ENCODE measurements at places on chromosomes 16 and 17.

DNA sequence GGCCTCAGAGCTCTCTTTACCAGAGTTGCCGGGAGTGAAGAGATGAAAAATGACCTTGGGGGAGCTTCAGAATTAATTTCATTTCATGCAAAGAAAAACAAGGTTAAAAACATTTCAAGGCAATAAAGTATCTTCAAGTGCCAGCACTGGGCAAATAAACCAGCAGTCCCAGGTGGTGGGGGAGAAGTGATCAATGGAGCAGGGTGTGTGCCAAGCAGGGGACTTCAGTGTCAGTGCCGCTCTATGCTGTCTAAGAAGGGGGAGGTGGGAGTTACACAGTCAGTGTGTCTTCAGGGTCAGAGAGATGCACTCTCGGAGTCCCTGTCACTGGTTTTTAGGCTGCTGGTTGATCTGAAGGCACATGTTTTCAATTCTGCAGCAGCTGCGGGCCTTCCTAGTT, 57.2 kb upstream of the MGAT5B start:
- no peak for DNase-seq

DNA sequence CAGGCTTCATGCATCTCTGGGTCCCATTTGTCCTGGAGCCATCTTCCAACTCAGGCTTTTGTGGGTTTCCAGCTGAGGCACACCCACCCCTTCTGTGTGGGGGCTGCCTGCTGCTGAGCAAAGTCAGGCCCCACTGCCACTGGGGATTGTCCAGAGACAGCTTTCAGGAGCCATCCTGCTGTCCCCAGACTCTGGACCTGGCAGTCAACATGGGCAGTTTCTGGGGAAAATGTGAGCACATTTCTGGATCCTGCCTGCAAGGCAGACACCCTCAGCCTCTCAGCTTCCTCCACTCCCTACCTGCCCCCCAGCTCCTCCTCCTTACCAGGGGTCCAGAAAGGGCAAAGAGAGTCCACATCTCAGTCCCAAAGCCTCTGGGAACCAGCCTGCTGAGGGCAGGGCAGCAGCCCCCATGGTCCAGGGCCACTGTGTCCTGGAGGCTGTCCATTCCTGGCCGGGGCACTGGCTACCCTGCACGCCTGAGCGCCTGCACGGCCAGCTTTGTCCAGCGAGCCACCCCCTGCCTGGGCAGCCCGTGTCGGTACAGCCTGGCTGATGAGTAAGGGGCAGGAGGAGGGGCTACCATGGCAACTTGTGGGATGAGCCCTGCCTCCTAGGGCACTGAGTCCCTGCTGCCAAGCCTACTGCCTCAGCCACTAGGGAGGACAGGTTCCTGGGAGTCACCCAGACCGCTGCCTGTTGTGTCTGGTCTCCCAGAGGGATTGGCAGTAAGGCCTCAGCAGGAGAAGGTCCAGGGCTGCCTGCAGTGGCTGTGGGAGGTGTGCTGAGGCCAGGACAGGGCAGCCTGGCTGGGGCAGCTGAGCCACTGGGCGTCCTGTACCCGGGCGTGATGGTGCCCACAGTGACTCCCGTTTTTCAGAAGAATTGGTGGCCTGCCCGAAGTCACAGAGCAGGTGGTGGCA, at the start of gene SLC47A2:
TSS of gene SLC47A2 (minus strand) at position 477 of the 923 bp plus-strand sequence. CDS start at position 448, 29 bp downstream.
- no peak for DNase-seq

GRCh38 chr17:3826191-3826590, 19.9 kb downstream of the NCBP3 start:
- no peak for DNase-seq

GRCh38 chr16:31700200-31700529, 172.5 kb downstream of the AHSP start:
- no peak for DNase-seq

GRCh38 chr17:77315551-77316190, 174.9 kb downstream of the SEC14L1 start:
- DNase-seq, result no peak

DNA sequence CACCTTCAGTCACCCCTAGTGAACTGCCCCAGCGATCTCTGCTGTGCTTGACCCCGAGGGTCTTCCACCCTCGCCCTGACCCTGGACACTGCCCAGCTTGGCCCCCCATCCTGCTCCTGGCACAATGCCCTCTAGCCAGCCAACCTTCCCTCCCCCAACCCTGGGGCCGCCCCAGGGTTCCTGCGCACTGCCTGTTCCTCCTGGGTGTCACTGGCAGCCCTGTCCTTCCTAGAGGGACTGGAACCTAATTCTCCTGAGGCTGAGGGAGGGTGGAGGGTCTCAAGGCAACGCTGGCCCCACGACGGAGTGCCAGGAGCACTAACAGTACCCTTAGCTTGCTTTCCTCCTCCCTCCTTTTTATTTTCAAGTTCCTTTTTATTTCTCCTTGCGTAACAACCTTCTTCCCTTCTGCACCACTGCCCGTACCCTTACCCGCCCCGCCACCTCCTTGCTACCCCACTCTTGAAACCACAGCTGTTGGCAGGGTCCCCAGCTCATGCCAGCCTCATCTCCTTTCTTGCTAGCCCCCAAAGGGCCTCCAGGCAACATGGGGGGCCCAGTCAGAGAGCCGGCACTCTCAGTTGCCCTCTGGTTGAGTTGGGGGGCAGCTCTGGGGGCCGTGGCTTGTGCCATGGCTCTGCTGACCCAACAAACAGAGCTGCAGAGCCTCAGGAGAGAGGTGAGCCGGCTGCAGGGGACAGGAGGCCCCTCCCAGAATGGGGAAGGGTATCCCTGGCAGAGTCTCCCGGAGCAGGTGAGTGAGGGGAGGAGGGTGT, at the start of gene TNFSF13:
TSS of gene TNFSF13 (plus strand) at position 207 of the 776 bp plus-strand sequence. CDS start at position 497, 290 bp downstream.
- DNase-seq, result no peak

DNA sequence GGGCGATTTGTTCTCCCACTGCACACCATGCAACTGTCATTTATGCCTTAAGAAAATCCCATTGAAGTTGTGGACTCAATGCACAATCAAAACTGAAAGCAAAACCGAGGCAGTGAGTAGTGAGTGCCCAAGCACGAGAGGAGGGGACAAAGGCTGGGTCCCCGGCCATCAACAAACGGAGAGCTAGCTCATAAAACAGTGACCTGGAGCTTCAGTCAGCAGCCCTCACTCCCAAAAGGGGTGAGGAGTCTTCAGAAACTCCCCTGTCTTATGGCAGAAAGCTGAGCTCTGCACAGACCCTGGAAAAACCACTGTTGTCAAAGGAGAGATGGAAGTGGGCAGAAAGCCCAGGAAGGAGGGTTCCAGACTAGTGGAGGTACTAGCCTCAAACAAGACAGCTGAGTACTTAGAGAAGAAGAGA, 96.9 kb downstream of the ADCY9 start:
- no peak for DNase-seq

DNA sequence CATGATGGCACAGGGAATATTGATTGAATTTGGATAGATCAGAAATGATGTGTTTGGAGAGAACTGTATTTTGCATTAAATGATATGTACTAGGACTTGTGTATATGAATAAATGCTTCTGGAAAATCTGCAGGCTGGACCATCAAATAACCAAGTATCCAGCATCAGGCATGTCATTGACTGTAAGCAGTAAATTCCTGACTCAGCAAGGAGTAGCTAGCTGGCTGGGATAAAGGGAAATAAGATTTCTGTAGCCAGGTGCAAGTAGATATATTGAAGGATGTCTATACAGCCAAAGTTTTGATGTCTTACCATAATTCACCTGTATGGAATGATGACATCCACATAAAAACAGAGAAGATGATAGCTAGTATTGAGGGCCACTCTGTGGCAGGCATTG, 809.6 kb downstream of the CDH11 start:
- no peak for DNase-seq

GRCh38 chr17:8552577-8553320, 77.8 kb downstream of the MYH10 start:
- DNase-seq, result no peak

DNA sequence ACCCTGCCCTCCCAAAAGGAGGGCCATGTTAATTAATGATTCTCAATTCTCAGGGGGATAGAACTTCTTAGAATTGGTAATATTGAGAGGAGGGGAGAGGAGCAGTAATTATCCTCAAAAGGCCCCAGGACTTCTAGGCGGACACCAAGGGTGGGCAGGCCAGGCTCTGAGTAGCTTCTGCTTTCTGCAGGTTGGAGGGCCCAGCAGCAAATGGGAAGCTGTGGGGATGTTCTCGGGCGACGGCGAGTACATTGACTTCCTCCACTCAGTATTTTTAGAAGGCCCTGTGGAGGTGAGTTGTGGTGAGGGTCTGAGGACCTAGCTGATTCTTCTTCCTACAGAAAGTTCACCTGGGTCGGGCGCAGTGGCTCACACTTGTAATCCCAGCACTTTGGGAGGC, 57.5 kb downstream of the DNAH2 start:
- DNase-seq, result no peak

DNA sequence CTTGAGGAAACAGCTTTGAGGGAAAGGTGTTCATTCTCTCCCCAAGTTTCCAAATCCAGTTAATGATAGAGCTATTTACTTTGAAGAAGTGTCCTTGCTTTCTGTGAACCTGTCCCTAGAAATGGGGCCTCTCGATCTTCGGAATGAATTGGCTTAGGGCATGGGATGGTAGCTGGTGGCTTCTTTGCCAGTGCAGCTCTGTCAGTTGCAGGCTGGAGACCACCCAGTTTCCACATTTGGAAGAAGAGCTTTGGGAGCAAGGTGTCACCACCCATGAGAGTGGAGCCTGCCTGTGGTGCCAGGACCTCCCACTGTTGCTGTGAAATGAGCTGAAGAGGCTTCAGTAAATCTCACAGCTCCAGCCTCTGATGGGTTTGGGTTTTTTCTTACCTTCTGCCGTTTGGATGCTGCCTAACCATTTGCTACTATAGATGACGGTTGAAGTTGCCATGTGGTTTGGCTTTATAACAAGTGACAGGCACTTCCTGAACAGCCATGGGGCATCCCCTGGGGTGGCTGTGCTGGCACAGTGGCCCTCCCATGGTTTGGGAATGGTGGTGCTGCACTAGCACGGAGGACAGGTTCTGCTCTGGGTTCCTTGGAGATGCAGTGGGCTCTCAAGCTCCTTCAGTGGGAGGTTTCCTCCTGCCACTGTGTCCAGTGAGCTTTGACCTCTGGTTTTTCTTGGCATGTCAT, 19.5 kb upstream of the SLC5A10 start:
- DNase-seq, result no peak

DNA sequence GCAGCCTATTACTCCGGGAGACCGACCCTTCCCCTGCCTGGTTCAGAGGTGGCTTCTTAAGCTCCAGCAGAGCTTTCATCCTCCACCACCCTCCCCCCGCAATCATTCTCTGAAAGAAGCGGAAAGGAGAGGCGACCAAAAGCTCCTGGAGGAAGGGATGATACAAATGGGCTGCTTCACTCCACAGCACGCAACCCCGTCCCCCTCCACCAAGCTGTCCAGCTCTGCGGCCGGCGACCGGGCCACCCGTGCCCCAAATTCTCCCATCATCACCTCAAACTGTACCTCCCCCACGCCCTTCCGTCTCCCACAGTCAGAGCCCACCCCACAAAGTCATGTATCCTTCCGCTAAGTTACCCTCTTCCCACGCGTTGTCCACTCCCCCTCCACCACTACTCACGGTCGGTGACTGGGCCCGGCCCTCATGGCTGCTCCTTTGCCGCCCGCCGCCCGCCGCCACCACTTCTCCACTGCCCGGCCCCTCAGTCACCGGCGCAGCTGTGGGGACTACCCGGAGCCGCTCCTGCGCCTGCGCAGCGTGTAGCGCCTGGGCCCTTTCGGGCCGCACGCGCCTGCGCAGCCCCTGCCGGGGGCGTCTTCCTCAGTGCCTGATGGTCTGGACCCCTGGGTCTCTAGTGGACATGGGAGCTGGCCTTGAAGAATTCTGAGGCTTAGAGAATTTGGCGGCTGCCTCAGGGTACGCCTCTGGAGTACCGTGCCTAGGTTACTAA, at the start of gene FAM222B:
TSS of gene FAM222B (minus strand) at position 509 of the 731 bp plus-strand sequence. CDS start 76,123 bp downstream, outside the sequence.
- DNase-seq, result peak; percentile 85

- DNase-seq, result no peak
These were observed 189.0 kb downstream of the ZFHX3 start for GRCh38 chr16:72858665-72859493.

- no peak for DNase-seq
These were observed 22.5 kb downstream of the XPO6 start for GRCh38 chr16:28189245-28189644.

DNA sequence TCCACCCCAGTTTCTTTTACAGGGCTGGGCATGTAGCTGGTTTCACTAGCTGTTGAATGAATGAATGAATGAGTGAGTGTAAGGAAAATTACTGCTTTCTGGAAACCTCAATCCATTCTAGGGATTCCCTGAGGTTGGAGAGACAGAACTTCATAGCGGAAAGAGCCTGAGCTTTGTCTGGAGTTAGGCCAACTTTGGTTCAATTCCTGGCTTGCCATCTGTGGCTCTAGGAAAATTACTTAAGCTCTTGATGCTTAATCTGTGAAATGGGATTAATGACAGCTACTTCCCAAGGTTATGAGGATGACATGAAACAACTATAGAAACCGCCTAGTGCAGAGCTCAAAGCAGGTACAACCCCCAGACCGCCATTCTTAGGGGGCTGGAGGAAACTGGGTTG, 76.3 kb upstream of the AXIN2 start:
- DNase-seq, result no peak

Data from activated T-helper 1 cell treated with anti-CD3 and anti-CD28 coated beads, Interleukin-12 subunit alpha, Interleukin-12 subunit beta, Interleukin-2, Interleukin-4 antibody, amounts not matched to agents 30 ng/mL and 10 ng/mL and 1 ng/mL, durations not matched to agents 14 hours and 24 hours and 36 hours (primary cell).